DMS79 (cell line): ENCODE measurements at places on chromosomes 5 and 9.
A peak's percentile ranks its signal among the peaks of the same experiment; 100 is the strongest.

DNA sequence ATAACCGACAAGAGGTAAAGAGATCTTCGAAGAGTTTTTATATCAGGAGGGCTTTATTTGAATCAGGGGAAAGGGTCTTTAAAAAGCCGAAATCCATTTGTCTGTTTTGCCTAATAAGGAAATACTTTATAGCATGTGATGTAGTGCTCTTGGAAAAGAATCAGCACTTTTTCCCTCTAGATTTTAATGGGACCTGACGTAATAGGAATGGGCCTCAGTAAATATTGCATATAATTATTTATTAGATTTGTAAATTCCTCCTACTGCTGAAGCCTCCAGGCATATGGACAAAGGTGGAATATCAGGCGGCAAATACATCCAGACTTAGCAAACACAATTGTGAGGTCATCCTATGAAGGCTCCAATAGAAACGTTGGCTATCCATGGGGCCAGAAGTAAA lies 50.9 kb downstream of the ACTBL2 start:
- DNase-seq: peak; percentile 68

DNA sequence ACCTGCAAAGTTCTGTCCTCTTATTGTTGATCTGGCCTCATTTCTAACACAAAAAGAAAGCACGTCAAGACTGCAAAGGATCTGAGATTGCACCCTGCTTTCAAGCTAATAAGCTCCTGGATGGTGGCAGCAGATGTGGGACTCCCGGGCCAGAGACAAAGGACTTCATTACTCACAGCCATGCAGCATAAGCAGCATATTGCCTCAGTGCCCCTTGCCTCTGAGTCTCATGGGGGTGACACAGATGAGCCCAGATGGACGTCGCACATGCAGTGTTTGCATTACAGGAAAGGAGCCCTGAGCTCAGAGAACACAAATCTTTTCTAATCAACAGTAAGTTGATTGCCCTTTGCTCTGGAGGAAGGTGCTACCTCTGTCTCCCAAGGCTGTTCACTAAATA lies 105.0 kb downstream of the SLC28A3 start:
- no peak for DNase-seq

DNA sequence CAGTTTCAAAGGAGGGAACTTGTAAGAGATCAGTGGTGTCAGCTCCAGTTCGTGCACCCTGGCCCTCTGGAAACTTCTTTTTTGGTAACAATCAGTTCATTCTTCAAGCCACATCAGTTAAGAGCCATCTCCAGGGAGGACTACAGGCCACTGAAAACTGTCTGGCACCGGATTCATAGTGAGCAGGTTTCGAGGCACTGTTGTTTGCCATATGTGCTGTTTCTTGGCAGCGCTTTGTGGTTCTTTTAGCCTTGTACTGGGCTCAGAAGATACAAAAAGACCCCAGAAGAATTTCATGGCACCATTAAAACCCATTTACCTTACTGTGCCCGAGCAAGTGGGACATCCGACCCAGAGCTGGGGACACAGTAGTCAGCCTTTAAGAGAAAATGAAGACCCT lies 68.5 kb downstream of the OTULIN start:
- no peak for DNase-seq

GRCh38 chr5:179267671-179268083 lies 77.6 kb downstream of the ADAMTS2 start:
- no peak for DNase-seq

DNA sequence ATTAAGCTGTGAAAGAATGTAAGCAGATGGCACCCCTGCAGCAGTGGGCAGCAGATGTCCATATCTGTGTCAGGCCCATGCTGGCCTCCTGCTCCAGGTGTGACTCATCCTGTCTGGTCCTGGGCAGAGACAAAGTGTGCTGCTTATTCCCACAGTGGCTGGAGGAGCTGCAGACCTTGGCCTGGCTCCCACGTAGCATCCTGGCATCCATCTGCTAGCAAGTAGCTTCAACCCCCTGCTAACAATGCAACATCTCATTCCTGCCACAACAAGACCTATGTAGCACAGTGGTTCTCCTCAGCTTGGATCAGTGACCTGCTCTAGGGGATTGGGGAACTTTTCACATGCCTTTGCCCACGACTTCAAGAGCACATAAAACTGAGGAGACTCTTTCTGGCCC lies 126.4 kb upstream of the SLC12A2 start:
- DNase-seq: no peak

- no peak for DNase-seq
Measured at GRCh38 chr5:39213447-39214207, 5.7 kb downstream of the FYB1 start.

- DNase-seq: no peak
Measured at GRCh38 chr5:59460368-59461153, 433.0 kb downstream of the PDE4D start.

DNA sequence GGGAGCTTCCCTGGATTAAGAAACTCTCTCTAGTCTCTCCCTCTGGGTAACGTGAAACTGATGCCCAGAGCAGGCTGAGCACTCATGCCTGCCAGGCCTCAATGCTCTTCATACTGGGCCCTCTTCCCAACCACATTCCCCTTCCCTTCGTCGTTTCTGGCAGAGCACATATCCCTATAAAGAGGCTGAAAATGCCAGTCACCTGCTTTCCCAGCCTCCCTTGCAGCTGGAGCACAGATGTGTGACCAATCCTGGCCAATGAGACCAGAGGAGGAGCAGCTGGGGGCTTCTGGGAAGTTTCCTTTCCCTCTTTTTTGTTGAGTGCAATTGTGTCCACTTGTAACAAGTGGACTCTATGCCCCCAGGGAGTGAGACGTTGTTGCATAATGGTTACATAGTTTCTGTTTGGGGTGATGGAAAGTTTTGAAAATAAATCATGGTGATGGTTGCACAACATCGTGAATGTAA lies 30.2 kb upstream of the SMIM23 start:
- no peak for DNase-seq

DNA sequence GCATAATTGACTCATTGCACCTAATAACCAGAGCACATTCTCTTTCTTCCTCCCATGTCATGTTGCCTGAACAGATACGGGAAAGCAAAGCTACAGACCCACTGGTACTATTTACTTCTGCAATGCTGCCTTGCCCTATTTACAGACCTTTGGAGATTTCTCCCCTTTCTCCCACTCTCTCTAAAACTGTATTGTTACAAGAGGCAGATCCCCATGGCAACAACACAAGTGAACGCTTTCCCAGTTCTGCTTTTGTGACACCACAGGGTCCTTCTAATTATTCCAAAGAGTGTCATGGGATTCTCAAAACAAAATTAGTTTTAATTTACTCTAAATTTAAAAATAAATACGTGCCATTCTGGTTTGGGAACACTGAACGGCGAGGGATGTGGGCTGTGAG lies 104.7 kb downstream of the KCTD16 start:
- DNase-seq: no peak

GRCh38 chr5:90558344-90559192 lies at the start of gene ADGRV1:
Gene ADGRV1, plus strand, starts transcription at chr5:90558797. Its CDS starts 99 bp downstream, at chr5:90558896.
- DNase-seq: peak; percentile 89

- no peak for DNase-seq
Measured at GRCh38 chr9:31347082-31347617, 1037.3 kb upstream of the ACO1 start.

DNA sequence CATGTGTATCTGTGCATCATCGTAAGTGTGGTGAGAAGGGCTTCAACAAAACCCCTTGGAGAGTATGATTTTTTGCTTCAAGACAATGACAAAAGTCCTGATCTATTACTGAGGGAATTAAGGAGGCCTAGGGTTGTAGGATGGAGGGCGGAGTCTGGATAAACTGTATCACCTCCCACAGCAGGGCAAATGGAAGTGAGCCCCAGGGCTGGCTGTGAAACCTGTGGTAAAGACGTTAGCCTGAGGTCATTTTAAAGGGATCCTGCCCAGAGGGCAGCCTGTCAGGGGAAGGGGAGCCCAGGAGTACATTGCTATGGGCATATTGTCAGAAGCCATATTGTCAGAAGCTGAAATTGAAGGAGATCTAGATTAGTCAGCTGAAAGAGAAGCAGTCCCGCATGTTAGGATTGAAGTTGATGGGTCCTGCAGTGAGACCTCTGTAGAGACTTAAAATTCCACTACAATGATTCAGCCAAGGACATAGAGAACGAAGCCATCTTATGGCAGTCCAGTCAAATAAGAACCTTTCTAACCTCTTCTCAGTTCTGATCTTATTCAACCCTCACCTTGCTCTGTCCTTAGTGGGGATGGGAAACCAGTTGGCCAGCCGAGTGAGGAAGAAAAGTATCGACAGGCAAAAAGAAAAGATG lies 26.9 kb downstream of the ADGRV1 start:
- DNase-seq: no peak

DNA sequence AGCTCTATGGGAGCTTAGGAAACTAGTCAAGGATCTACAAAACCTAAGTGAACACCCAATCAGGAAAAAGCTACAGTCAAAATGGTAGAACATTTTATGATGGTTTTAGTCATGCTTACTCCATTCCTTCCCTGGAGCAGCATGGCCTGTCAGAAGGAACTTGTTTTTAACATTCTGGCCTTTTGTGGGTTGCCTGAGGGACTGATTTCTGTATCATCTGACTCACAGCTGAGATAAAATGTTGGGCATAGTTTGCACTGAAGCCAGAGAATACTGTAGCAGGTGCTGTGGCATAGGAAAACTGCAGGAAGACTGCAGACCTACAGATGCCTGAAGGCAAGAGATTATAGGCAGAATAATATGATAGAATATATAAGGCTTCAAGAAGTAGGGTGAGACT lies 719.6 kb upstream of the GRAMD2B start:
- no peak for DNase-seq

DNA sequence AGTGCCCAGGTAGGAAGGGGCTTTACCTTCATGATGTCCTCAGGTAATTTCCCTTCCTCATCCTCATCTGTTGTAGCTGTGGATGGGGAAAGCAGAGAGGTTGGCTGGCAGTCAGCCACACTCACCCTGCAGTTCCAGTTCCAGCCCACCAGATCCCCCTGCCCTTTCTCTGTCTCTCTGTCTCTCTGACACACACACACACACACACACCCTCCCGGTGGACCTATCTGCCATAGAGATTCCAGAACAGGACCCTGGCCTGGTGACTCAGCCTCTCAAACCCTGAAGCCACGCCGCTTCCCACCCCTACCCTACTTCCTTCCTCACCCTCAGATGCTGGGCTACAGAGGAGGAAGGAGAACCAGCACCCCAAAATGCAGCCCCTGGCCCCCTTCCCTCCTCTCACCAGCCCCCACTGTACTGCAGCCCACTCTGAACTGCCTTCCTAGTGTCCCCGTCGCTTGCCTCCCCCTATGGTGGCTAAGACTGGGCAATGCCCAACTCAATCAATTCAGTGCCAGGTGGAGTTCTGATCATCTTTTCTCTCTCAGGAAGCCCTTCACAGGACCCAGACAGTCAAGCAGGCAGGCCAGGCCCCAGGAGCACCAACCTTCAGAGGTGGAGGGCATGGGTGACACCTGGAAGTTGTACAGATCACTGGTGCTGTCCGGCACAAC lies 4.8 kb downstream of the IRF1 start:
- DNase-seq: no peak

DNA sequence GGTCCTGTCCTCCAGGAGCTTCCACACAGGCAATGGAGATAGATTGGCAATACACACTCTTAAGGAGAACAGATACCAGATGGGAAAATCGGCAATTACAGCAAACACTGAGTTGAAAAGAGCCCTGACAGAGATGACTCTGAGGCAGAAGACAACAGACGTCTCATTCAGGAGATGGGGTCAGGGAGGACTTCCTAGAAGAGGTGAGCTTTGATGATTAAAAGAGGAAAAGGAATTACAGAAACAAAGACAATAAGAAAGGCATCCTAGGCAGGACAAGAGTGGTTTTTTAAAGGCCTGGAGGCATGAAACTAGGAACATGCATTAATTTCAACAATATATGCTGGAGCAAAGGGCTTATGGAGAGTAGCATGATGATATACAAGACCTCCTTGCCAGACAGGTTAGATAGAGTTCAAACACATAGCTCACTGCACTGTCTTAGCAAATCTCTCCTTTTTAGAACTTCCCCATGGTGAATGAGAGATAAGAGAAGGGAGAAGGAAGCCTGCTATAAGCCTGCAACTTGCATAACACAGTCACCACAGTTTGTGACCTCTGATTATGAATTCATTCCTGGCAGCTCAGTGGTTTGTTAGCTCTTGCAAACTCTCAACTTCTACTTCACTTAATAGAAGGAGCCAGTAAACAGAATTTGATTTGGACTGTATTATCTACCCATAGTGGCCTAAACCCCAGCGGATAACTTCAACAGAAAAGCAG lies 48.5 kb downstream of the SIL1 start:
- DNase-seq: no peak

DNA sequence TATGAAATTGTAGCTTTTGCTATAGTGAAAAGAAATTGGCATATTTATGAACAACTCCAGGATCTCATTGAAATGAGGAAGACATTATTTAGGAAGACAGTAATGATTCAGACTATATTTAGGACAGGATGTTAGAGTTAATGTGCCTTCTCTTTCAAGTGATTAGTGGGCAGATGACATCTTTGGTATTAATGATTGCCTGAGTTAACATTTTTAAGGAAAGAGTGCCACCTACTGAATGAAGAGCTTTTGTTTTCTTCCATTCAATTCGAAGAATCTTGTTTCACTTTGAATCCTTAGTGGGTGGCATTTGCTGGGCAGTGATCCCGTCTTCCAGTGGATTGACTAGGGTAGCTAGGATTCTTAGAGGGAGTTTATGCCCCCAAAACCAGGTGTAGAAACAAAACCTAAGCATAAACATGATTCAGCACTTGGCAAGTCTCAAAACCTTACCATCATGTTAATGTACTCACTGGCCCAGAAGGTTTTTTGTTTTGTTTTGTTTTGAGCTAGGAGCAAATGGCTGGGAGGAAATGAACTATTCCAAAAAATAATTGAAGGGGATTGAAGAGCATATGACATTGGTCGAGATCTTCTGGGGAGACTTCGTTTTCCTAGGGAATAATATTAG lies 23.2 kb downstream of the MAP3K1 start:
- peak; percentile 11 for DNase-seq

DNA sequence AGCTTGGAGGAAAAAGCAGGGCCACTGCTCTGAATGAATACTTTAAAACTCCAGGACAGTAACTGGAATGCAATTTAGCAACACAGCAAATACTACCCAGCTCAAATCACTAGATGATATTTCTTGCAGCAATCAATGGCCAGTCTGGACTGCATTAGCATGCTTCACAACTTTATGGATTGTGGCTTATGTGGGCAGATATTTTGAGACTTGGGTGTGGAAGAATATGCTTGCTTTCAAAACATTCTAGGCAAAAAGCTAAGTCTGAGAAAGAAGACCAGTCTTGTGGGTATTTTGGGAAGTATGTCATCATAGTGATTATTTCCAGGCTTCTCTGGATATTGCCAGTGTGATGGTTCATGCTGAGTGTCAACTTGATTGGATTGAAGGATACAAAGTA lies 3.1 kb downstream of the RANBP3L start:
- no peak for DNase-seq

DNA sequence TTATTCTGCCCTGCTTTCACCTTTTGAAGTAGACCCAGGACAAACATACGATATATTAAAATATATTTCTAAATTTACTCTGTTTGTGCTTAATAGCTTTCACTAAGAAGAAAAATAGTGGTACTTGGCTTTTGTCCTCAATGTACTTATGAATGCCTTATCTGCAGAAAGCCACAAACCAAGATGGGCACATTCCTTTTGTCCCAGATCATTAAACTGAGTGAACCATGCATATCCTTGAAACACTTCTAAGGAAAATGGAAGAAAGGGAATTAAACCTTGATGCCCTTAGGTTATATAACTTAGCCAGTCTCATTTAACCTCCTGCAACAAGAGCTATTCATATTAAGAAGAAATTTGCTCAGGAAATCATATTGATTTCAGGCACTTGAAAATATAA lies 553.8 kb upstream of the CDH9 start:
- peak; percentile 91 for DNase-seq
